ENCODE measurements at places on chromosomes 11 and 22.

- no peak for DNase-seq
Observed at GRCh38 chr11:73164803-73165540, 22.9 kb upstream of the FCHSD2 start.

DNA sequence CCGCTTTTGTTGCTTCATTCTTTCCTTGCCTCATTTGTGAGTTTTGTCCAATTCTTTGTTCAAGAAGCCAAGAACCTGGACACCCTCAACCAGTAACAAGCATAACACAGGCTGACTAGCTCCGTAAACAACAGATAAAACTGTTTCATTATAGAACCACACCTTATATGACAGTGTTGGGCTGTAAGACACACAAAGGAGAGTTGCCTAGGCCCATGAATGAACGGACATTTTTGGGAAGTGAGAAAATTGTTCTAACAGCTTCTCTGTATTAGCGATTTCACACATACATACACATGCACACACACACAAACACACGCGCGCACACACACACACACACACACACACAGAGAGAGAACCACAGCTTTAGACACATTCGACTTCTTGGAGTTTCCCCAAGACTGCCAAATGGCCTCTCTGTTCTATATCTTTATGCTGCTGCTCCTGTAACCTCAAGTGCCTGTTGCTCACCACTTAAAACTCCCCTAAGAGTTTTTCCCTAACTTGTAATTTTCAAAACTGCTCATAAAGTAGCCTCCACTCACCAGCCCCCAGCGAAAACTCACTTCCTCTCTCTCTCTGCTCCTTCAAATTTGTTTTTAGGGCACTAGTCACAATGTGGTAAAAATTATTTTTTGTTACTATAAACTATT, 35.9 kb downstream of the CTSC start:
- no peak for DNase-seq

DNA sequence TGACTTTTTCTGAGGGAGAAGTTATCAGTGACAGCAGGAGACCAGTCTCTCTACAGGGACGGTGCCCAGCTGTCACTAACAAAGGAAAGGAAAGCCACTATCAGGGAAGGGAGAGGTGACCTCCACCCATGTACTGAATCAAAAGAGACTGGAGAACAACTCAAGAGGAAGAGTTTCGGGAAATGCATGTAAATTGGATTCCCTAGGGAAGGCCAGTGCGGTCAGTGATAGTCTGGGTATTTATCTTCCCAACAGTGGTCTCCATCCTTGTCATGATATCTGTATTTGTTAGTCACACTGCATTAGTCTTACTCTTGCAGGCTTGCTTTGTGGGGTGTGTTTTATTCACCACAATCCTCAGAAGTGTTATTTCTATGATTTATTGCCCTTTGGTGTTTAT, 193.4 kb upstream of the KIRREL3 start:
- DNase-seq, result no peak

- no peak for DNase-seq
Observed at GRCh38 chr11:111819829-111820237, 51.5 kb downstream of the ALG9 start.

- no peak for DNase-seq
Observed at GRCh38 chr22:47315862-47316419, 553.5 kb downstream of the TBC1D22A start.

- peak; percentile 28 for DNase-seq
Observed at GRCh38 chr22:45218976-45219375, 21.7 kb downstream of the KIAA0930 start.

DNA sequence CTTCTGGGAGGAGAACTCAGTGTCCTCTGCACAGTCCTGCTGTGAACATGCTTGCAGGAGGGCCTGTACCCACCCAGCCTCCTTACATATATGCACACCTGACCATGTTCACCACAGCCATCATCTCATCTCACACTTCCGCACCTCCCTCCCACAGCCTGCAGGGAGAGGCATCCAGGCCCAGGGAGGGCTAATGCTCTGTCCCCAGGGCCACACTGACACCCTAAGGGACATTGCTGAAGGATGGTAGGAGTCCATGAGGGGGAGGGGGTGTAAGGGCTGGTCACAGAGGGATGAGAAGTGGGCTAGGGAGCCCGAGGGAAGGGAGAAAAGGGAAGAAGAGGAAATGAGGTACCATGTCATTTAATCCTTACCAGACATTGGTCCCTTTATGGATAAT, 4.4 kb upstream of the KCNC1 start:
- DNase-seq, result no peak

- DNase-seq, result peak; percentile 7
Observed at GRCh38 chr11:22703040-22703439, 36.6 kb downstream of the GAS2 start.

DNA sequence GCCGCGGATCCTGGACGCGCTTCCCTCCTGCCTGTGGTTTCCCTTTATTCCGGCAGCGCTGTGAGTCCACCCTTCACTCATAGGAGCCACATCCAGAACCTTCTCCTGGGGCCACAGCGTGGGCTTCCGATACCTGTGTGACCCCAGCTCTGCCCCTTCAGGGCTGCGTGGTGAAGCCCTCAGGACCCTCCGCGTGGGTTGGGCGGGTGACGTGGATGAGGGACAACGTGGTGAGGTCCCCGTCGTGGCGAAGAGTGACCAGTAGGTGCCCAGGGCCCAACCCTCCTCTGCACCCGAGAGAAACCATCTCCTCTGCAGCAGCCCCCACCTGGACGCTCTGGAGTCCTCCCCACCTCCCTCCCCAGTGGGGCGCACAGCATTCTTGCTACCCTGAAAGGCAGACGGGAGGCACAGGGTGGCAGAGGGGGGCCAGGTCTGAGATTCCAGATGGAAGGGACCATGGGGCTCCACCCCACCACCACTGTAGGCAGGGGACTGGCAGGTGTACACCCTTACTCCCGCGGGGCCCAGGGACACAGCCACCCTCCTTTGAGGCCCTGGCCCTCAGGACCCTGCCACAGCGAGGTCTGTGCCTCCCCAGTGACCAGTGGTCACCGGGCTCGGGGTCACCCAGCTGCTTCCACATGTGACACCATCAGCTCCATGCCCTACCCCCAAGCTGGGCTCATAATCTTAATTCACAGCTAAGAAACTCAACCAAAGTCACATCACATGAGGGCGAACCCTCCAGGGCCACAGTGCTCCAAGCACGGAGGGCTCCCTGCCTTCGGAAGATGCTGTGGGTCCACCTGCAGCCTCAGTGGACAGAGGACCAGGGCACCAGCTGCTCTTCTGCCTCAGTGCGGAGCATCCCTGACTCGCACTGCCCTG, 3.4 kb upstream of the ZBED4 start:
- no peak for DNase-seq

Data from activated CD4-positive, alpha-beta T cell treated with anti-CD3 and anti-CD28 coated beads for 4 hours (primary cell).